ENCODE measurements at places on chromosomes 11 and 22.

- no peak for DNase-seq
Measured at GRCh38 chr11:120523196-120523595, 11.6 kb downstream of the GRIK4 start.

- peak; percentile 36 for DNase-seq
Measured at GRCh38 chr11:92159931-92160330, 64.7 kb upstream of the FAT3 start.

DNA sequence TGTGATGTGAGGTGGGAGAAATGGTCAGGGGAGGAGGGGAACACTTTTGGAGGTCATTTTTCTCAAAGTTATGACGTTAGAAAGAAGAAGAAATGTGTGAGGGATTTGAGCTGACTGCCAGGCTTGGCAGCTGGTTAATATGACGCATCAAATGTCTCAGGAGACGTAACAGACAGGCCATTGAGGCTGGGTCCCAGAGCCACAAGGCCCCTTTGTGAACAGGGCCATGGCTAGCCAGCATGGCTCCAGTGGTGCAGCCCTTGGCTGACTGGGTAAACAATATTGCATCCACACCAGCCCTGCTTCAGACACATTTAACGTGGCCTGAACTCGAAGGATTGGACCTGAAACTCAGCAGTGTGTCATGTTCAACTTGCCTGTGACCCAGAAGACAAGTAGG is 34.3 kb downstream of the AMOTL1 start:
- DNase-seq: no peak

GRCh38 chr11:59176330-59176729 is 4.4 kb downstream of the DTX4 start:
- no peak for DNase-seq

- DNase-seq: no peak
Measured at GRCh38 chr22:17853073-17853472, 78.8 kb upstream of the BID start.

DNA sequence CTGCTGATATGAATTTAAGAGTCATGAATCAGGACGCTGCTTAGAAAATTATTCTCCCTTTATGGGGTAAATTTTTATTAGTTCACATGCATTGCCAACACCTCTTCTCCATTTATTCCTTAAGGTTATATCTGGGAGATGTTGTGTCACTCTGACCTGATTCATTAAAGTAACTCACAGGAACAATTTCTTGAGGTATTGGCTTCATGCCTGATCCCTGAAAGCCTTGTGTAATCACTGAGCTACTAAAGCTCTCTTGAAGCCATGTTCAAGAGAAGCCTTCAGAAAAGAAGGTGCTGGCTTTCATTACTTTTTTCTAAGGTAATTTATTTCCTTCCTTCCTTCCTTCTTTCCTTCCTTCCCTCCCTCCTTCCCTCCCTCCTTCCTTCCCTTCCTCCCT is 420.6 kb downstream of the RAB38 start:
- no peak for DNase-seq

- no peak for DNase-seq
Measured at GRCh38 chr11:108278954-108279353, 56.1 kb downstream of the ATM start.

DNA sequence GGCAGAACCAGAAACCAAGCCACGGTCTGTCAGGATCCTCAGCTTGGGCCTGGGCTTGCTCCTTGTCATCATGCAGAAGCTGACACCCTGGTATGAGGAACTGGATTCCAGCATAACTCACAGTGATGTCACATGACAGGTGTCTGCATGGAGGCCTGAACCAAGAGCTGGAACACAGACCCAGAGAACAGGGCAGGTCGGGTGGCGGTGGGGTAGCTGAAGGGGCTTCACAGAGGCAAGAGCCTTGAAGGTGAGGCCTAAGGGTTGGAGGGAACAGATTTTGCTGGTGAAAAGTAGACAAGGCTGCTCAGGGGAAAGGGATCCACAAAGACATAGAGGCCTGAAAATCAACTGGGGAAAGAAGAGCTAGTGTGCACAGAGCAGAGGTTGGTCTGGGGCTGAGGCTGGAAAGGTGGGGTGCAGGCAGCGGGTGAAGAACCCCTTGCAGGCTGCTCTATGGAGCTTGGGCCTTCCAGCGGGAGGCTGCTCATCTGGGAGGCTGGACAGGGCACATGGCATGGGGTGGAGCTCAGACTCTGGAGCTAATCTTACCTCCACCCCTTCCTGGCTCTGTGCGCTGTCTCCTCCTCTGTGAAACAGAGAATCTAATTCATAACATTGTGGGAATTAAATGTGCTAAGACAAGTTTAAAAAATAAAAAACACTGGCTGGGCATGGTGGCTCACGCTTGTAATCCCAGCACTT is 18.4 kb upstream of the RPS3 start:
- DNase-seq: peak; percentile 40

DNA sequence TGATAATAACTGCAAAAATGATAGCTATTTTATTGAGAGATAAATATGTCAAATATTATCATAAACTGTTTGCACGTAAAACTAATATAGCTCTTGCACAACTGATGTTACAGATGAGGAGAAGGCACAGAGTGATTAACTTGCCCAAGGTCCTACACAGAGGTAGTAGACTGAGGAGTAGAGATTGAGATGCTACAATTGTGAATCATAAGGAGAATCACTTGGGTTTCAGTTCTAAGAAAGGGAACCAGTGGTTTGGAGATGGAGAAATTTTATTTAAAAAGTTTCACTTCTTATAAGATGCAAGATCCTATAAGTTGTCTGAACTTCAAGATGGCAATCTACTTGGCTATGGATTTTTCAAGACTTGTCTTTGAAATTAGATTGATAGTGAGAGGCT is 224.8 kb upstream of the RAG2 start:
- no peak for DNase-seq

- no peak for DNase-seq
Measured at GRCh38 chr11:46696212-46696558, 4.2 kb downstream of the ARHGAP1 start.

DNA sequence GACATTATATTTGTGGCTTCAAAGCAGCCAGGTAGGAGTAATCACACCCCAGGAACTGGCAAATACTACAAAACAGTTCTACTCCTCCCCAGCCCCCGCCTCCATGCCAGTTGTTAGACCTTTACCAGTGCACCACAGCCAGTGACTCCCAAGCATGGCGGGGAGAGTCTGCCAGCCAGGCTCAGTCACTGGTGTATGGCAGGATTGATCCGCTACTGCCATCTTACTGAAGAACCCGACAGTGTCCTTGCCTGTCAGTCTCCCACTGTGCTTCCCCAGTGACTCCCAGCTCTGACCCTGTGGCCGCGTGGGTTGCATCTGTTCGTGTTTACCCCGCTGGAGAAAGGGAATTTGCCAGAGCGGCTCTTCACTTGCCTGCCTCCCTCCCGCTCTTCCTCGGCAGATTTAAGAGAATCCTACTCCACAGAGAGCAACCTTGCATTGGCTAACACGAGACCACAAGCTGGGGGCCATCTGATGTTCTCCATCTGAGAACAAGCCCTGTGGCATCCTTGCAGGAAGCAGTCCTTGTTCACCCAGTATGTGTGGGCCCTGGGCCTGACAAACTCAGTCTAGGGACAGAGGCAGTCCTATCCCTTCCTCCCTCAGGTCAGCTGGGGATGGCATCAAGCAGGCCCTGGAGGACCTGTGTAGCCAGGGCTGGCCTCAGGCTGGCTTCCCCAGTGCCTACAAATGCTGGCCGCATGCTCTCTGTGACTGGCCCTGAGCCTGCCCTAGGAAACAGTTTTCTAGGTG is 33.1 kb downstream of the GNAZ start:
- DNase-seq: no peak

DNA sequence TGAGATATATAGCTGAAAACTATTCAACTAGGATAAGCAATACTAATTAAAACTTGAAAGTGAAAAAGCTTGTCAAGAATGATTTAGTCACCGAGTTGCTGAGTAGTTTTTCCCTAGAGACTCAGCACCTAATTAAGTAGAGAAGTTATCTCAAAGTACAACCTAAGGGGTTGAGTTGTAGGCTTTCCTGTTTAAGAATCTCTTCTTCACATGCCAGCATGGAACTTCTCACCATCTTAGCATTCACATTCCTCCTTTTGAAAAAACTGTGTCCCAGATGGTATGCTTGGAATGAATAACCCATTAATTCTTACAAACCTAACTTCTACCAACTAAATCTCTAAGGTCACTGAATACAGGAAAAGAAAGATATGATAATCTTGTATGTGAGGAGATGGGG is 303.3 kb upstream of the ZC3H12C start:
- no peak for DNase-seq

DNA sequence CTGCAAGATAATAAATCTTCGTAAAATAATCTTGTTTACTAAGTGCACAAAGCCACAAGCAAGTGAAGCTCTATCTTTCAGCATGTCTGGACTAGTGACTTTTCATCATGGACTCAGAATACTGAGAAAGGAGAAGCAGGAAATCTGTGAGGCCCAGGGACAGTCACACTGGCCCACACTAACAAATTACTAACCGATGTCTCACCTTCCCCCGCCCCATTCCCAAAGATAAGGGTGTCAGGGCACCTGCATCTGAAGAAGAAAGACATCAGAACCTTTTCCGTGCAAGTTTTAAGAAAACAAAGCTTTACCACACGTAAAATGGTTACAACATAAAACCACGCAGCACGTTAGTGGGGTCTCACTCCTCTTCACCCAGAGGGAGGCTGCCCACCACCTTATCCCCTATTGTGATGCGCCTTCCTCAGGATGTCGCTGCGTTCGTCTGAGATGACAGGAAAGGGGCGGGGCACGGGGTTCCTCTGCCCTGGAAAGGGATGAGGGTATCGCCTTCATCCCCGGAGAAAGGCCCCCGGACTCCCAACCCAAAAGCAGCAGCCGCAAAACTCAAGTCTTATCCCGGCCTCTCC is 616 bp downstream of the BTBD10 start:
- peak; percentile 55 for DNase-seq

DNA sequence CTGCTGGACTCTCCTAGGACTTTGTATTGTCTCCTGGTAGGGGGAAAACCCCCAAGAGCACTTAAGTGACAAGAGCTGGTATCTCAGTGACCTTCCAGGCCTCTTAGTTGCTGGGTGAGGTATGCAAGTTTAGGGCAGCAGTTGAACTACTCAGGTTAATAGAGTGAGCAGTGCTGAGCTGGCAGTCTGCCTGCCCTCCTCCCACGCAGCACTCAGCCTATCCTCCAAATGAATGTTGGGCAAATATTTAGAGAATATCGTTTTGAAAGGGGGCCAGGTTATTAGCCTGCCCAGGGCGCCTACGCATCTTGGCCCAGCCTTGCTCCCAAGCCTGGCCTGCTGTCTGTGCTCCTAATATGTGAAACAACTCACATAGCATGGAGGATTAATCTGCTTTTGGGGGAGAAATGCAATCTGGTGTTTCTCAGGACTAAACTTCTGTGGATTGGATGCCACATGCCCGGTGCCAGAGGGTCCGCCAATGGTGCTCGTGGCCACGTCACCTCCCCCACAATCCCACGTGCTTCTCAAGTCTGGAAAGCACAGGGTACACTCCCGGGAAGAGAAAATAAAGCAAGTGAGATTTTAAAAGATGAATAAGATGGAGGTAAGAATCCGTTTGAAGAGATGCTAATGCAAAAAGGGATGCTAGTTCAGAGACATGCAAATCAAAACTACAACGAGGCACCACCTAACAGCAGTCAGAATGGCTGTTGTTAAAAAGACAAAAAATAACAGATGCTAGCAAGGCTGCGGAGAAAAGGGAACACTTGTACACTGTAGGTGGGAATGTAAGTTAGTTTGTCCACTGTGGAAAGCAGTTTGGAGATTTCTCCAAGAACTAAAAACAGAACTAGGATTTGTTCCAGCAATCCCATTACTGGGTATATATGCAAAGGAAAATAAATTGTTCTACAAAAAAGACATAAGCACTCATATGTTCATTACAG is 67.7 kb downstream of the SPON1 start:
- DNase-seq: no peak

- peak; percentile 58 for DNase-seq
Measured at GRCh38 chr22:25702040-25702439, 39.9 kb upstream of the MYO18B start.

GRCh38 chr22:29226351-29226981 is 20.8 kb downstream of the EMID1 start:
- DNase-seq: no peak

DNA sequence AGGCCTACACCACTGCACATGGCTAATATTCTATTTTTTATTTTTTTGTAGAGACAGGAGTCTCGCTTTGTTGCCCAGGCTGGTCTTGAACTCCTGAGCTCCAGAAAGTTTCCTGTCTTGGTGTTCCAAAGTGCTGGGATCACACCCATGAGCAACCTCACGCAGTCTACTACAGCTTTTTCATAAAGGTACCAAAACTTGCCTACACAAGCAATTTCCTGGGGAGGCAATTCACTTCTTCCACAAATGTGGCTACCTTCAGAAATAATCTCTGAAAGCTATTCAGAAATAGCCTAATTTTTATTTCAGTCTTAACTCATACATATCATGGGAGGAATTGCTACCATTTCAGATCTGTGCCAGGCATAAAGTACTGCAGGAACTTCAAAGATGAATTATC is 11.4 kb downstream of the SLC35F2 start:
- no peak for DNase-seq

- peak; percentile 90 for DNase-seq
Measured at GRCh38 chr11:123054301-123055065, 7.5 kb downstream of the HSPA8 start.
